ENCODE measurements at places on chromosomes 5 and 9.

- no peak for DNase-seq
Measured at GRCh38 chr5:143229426-143229895, 174.0 kb downstream of the NR3C1 start.

GRCh38 chr5:153237671-153238332, 252.7 kb upstream of the GRIA1 start:
- DNase-seq, result no peak

DNA sequence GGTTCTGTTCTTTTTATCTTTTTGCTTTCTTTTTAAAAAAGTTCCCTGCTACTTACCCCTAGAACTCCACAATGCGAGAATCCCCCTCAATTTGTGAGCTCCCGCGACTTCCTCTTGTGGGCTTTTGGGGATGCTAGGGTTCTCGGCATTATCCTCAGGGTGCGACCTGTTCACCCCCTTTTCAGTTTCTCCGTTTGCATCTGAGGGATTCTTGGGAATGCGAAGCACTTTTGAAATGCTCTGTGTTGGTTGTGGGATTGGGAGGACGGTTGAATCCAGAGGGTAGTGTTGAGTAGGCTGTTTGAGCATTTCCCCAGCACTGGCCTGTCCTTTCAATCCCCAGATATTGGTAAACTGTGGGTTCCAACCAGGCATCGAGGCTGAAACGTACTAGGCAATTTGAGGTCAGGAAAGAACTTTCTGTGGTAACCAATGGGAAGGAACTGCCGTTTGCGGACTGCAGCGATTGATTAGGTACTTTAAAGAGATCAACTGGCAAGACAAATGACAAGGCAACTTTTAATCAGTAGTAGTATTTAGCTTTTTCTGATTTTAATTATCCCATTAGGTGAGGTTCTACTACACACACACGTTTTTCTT, 415 bp downstream of the XRCC4 start:
- DNase-seq, result peak; percentile 43

GRCh38 chr5:142874540-142874939, 104.4 kb downstream of the ARHGAP26 start:
- DNase-seq, result peak; percentile 77

Data from fibroblast of mammary gland (primary cell).